ENCODE measurements at places on chromosomes 3 and 15.

DNA sequence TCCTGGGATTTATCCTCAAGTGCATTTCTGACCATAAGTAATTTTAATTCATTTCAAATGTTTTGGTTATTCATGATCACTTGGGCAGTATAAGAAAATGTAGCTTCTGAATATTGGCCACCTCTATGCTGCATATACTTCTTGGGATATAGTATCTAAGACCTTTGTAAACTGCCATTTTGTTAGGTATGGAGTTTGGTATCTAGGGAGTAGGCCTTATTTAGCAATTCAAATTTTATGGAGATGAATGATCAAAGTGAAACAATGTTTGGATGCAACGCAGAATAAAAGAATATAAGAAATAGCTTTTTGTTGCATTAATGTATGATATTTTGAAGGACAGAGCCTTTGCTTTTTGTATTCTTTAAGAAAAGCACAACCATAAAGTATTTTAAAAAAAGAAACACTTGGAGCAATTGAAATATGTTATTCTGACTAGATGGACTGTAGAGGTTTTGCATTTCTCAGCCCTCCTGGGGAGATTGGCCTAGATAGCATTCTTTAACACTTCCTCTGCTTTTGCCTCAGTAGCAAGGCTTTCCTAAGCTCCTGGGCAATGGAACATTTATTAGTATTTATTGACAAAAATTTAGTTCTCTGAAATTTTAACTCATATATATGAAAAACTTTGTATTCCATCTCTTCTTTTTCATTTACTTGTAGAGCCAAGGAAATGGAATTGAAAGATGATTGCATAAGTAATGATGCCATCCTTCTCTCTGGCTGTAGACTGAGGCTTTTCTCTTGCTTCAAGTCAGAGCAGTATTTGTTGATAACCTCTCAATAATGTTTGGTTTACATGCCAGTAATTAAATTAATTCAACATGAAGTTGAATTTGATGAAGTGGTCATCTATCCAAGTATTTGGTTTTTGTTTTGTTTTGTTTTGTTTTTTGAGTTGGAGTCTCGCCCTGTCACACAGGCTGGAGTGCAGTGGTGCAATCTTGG is 61.8 kb upstream of the UTS2B start:
- no peak for DNase-seq

- DNase-seq: no peak
Observed at GRCh38 chr3:120449701-120450599, 842 bp downstream of the FSTL1 start.

GRCh38 chr3:125118600-125118999 is 62.8 kb upstream of the HEG1 start:
- no peak for DNase-seq

DNA sequence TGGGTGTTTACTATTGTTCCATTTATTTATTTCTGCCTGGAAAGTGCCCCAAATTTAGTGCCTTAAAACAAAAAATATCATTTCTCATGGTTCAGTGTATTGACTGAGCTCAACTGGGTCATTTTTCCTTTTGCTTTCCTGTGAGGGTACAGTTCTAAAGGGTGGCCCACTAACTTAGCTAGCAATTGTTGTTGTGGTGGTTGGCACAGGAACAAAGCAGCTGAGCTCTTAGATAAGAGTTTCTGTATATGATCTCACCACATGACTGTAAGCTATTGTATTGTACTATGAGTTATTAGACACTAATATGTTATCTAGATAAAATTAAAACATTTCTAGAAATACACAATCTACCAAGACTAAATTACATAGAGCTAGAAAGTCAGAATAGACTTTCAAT is 1283.7 kb downstream of the OTOL1 start:
- no peak for DNase-seq

DNA sequence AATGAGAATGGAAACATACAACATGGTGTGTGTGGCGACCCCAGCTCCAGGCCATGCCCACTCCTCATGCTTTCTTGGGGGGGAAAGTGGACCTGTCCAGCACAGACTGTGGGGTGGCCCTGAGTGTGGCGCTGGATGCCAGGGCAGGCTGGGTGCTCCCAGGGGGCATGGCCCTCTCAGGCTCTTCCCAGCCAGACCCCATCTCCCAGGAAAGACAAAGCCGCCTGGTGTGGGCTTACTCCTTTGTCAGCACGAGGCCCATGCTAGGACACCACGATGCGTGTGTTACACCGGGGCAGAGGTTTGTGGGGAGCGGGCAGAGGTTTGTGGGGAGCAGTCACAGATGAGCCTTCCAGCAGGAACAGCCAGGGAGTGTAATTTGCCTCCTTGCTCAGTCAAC is 68.5 kb downstream of the ABTB1 start:
- no peak for DNase-seq

DNA sequence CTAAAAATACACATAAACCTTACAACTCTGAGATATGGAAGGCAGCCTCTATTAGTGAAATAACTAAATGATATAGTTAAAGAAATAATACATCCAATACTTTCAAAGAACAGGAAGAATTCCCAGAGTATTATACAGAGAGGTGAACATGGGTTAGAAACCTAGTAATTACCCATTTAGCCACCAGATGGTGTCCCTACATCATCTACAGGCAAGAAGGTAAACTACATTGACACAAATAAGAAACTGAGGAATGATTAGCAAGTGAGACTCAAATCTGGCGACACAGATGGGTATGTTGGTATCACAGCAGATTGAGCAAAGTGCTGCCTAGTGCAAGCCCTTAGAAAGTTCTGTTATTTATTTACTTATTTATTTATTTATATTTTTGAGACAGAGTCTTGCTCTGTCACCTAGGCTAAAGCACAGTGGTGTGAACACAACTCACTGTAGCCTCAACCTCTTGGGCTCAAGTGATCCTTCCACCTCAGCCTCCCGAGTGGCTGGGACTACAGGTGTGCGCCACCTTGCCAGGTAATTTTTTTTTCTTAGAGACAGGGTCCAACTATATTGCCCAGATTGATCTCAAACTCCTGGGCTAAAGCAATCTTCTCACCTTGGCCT is 28.2 kb downstream of the NEK4 start:
- no peak for DNase-seq

DNA sequence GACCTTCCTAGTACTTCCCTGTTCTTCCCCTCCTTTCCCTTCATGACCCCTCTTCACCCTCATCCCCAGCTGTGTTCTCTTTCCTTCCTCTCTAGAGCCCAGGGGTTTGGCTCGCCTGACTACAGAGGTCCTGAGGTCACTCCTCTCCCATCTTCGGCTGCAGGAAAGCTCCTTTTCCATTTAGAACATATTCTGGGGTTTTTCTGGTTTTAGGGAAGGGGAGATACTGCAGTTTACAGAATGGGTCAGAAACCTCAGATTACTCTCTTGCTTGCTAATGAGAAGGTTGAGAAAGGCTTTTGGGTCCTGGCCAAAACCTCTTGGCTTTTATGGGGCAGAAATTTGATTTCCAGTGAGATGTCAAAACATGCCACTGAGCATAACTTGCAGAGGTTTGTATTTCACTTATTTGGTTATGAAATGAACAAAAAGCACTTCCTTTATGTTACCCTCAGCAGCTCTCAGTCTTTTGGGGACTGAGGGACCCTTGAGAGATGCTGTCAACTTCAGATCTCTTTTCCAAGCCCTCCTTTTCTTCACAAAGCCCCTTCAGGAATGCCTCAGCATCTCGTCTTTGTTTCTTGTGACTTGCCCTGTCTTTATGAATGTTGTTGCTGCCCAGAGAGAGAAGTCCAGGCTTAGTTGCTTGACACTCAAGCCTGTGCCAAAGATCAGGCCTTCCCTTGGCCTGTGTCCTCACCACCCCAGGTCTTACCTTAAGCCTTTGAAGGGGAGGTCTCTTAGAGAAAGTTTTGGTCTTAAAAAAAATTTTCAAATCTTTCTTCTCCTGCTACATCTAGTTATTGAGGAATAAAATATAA is 121.7 kb upstream of the TPM1 start:
- DNase-seq: no peak

DNA sequence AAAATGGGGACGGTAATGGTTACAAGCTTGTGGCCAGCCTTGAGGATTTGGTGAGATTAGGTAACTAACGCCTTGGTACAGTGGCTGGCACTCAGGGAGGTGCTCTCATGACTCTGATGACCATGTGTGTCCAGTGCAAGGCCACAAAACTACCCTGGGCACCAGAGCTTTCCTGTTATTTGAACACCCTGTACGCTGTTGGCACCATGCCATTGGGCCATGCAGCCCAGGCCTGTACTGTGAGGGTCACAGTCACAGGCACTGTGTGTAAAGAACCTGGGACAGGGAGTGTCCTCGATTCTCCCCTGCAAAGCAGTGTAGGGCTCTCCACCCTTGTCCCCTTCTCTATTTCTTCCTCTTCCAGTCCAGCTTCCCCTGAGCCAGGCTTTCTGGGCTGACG is 6.3 kb downstream of the TMEM43 start:
- DNase-seq: no peak

DNA sequence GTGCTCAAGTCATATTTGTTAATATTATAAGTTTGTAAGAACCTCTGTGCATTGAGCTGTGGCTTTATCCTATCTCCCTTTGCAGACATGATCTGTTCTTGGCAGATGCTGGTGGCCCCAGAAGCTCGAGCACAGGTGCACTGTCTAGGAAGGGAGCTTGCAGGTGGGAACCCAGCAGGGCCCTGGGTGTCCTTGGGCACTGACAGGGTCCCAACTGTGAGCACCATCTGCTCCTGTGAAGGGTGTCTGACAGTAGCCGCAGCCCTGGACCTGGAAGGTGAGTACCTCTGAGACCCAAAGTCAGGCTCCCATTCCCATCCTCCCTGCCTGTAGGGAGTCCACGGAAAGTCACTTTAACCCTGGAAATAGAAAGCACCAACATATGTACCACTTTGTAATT is 2.4 kb upstream of the REC114 start:
- DNase-seq: no peak

GRCh38 chr15:67505675-67506572 is 15.0 kb upstream of the C15orf61 start:
- DNase-seq: no peak

GRCh38 chr15:48373821-48374451 is 42.7 kb downstream of the DUT start:
- DNase-seq: no peak

DNA sequence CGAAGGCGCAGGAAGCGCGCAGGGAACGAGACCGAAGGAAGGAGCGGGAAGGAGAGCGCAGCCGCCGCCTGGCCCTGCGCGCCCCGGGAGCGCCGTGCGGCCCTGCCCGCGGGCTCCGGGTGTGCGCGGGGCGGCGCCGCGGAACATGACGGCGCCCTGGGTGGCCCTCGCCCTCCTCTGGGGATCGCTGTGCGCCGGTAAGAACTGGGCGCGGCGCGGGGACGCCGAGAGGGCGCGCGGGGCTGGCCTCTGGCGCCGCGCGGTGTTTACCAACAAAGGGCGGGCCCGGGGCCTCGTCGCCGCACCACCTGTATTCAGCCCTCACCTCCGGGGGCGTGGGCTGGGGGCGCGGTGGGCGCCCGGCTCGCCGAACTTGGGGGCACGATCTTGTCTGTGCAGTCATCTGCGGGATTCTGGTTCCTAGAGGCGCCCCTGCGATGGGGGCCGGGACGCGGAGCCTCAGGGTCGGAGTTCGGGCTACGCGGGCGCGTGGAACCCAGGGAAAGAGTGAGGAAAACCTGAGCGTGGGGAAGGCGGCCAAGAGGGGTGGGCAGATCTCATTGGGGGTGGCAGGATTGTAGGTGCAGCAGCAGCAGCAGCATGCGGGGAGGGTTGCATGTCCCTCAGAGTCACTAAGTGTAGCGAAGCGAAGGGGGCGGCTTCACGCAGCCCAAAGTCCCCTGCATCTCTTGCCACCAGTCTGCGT is 641 bp downstream of the ACVR2B start:
- peak; percentile 37 for DNase-seq
